ENCODE measurements at places on chromosomes 6 and 20.

GRCh38 chr6:167676000-167676665 is 150.6 kb upstream of the AFDN start:
- DNase-seq = no peak

DNA sequence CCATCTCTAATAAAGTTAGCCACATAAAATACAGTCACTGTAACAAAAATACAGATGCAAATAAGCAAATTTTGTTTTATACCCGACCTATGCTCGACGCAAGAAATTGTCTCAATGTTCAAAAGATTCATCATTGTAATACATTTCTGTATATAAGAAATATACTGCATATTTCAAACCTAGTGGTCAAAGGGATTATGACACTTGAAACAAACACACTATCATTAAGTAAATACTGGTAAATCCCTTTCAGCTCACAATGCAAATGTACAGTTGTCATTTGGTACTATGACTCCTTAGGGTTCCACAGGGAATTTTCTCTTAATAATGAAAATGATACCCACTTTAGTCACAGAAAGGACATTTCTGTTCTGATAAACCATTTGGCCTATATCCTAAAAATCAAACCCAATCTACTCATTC is 2.2 kb downstream of the HIVEP2 start:
- no peak for DNase-seq

DNA sequence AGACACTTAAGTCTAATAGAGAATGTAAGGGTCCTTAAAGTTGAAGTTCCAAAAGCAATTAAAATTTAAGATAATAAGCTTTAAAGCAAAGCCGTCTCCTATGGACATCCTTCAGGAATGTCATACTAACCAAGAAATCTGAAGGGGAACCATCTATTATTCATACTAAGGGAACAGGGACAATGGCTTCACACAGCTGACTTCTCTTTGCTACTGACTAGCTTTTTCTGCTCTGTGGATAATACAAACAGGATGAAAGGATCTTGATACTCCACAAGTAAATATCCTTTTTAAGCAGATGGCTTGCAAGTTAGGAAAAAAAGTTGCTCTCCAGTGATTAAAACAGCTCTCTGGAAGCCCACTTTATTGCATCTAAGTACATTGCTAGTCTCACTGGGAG is 178.6 kb downstream of the BACH2 start:
- DNase-seq = no peak

DNA sequence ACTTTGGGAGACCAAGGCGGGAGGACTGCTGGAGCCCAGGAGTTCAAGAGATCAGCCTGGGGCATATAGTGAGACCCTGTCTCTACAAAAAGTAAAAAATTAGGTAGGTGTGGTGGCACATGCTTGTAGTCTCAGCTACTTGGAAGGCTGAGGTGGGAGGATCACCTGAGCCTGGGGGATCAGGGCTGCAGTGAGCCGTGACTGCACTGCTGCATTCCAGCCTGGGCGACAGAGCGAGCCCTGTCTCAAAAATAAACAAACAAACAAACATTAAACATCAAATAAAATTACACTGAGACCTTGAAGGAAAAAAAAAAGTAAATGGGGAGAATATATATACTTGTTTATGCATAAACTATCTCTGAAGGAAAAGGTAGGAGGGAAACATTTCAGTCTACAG is 387.8 kb downstream of the ZFAND3 start:
- no peak for DNase-seq

- DNase-seq = no peak
These were observed 7.7 kb upstream of the PTPRA start for GRCh38 chr20:2865630-2866029.

DNA sequence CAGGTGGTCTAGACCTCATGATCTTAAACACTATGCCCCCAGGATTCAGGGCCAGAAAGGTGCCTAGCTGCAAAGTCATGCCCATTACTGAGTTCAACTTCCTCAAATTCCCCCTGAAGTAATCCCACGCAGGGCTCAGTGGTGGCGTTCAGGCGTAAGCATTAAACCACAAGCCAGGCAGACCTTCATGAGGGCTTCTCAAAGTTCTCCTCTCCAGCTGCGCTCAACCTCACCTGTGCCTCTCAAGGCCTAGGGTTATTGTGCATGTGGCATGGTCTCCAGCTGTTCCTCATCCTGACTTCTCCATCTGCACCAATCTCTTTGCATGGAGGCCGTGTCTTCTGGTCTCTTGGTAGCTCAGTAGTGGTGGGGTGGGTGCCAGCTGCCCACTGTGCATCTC is 113.6 kb downstream of the TSHZ2 start:
- DNase-seq = no peak

DNA sequence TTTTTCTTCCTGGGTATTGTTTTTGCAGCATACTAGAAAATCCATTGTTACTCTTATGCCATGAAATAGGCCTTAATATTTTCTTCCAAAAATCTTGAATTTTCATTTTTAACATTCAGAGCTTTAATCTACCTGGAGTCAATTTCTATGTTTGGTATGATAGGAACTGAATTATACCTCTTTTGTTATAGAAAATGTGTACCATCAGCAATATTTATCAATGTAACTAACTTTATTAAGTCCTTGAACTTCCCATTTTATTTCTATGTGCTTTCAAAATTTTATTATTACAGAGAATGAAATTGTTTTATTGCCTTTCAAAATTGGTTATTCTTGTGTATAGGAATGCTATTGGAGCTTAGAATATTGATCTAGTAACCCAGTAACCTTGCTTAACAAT is 68.2 kb downstream of the PLCB1 start:
- DNase-seq = no peak

GRCh38 chr6:89792881-89793280 is 26.7 kb downstream of the MDN1 start:
- no peak for DNase-seq

DNA sequence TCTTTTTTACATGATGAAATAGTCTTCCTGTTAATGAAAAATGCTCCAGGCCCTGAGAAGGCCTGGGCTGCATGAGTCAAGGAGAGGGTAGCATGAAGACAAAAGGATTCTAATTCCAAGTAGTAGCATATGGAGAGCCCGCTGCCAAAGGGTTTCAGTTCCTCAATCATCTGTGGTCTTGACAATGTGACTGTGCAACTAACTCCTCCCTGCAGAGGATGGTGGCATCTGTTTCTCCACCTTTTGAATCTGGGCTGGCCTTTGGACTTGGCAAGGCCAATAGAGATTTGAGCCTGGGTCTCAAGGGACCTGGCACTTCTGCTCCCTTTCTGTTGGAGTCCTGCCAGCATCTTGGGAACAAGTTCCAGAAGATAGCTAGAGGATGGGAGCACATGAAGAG is 35.1 kb upstream of the ANKEF1 start:
- no peak for DNase-seq

DNA sequence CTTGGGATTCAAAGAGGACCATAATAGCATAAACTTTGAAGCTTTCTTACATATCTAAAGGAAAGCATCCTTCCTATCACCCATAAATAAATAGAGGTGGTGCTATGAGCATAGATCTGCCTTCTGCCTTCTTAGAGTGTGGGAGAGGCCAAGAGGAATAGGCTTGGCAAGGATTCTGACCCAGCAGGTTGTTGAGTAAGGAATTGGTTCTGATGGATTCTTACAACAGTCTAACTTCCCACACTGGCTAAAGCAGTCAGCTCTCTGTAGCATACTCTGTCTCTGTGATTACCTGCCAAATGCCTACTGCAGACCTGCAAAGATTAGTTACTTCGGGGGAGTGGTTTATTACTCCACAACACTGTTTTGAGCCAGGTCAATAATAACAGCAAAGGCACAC is 198.0 kb upstream of the RAB32 start:
- no peak for DNase-seq

GRCh38 chr20:58877050-58877975 is 24.8 kb downstream of the GNAS start:
- DNase-seq = no peak

DNA sequence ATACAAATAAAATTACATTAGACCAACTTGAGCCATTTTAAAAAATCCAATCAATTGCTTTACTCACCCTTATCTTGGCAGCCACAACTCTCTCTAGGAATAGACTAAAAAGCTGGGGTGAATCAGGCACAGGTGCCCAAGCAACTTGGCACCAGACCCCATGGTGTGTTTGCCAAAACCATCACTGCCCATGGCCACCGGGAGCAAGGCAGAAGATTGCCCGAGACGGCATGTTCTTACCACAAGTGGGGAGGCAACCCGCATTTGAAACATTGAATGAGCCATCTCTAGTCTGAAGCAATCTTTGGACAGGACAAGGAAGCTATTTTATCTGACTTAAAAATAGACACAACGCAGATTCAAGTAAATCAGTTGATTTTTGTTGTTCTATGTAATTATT is 69.0 kb downstream of the SMLR1 start:
- DNase-seq = no peak

DNA sequence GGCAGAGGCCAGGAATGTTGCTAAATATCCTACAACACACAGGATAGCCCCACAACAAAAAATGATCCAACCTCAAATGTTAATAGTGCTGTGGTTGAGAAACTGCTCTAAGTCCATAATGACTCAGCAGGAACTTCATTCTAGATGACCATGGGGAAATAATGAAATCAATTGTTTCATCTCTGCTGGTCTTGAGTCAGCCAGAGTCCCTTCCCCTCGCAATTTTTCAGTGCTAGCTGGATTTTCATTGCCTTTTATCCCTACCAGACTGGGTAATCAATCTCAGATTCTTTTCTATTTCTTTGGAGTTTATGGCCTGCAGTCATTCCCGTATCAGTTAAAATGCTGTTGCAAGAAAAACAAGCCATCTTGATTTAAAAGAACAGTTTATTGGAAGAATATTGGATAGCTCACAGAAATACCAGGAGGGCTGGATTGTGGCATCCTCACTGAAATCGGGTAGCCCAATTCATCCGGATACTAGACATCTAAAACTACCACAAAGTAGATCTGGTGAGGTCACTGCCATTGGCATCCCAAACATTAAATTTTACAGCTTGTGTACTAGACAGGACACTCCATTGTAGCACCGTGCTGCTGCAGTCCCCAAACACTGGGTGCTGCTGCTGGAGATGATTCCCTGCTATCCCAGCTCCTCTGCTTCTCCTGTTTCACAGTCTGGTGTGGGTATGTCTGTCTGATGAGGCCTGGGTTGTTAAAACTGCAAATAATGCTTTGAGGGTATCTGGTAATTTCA is 30.3 kb upstream of the POPDC3 start:
- no peak for DNase-seq

GRCh38 chr20:51125780-51126179 is 102.9 kb upstream of the KCNG1 start:
- no peak for DNase-seq

DNA sequence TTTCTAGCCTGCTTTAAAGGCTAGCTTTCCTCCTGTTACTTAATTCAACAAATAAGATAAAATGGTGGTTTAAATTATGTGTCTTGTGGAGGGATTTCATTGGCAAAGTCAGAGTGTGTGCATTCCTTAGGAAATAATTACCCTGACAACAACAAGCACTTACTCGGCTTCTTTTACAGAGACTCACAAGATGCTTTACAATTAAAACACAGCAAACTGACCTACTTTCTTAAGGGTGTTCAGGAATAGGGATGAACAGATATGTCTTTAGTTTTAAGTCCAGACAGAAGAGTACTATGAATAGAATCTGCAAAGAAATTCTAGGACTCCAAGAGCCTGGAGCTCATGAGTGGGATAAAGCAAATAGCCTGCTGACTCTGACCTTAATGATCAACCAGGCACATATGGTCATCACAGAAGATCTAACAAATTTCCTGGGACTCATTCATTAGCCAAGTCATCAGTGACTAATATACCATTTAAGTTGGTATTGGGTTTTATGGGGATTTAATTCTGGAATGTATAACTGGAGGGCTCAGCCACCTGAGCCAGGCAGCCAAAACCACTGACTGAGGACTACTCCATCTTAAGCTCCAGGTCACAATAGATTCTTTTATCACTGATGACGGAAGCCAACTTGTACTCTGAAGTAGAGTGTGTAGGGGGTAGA is 161.8 kb upstream of the RIMS1 start:
- no peak for DNase-seq

All from HFF-Myc (cell line).